ENCODE measurements at places on chromosomes 4 and X. TPM values are rescaled to one million over a fixed set of nuclear protein-coding genes. Genes with fewer than 3 reads are reported as not detected.

Gene CLDN2
- polyA plus RNA-seq, result 6.5 TPM

Gene CXorf51B
- polyA plus RNA-seq, result 100 TPM

Gene PABPC4L
- polyA plus RNA-seq, result 0.75 TPM

DNA sequence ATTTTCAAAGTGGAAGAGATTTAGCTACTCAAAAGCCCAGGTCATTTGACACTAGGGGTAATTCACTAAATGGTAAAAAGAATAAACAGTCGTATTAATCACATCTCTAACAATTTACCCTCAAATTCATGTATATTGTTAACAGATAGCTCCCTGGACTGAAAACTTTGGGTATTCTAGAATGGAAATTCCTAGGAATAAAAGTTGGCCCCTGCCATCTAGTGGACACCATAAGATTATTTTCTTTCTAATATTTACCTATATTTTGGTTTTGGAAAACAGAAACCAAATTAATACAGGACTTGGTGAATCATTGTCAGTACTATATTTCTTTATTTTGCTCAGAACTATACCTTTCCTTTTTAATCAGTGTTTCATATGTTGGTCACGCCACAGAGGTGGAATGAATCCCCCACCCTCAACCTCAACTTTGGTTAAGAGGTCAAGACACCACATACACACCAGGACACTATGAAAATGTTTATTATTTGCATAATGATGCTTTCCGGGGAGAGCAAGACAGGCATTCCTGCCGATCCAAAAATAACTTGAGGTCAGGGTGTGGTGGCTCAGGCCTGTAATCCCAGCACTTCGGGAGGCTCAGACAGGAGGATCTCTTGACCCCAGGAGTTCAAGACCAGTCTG lies 96.2 kb upstream of the APOOL start:
- no peak for DNase-seq

DNA sequence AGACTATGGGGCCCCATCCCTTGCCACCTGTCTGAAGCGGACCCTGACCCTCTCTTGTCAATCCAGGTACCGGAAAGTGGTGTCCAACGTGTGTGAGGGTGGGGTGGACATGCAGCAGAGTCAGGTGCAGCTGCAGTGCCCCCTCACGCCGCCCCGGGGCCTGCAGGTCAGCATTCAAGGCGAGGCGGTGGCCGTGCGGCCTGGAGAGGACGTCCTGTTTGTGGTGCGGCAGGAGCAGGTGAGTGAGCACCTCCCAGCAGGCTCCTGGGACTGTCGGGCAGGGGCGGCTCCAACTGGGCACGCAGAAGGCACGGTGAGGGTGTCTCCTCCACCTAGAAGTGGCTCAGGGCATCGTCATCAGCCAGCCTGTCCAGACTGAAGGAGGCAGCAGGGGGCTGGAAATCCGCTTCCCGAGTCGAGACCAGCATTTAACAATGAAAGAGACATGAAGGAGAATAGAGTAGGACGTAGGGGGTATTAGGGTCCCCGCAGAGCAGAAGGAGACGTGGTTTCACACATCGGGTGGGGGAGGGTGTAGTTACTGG lies 221.6 kb downstream of the AFAP1 start:
- no peak for DNase-seq

GRCh38 chrX:110056419-110056818 lies 53.5 kb downstream of the TMEM164 start:
- no peak for DNase-seq

GRCh38 chr4:95638920-95639501 lies 90.2 kb upstream of the UNC5C start:
- DNase-seq, result peak; percentile 69

GRCh38 chrX:134512566-134512965 lies 52.6 kb downstream of the HPRT1 start:
- DNase-seq, result no peak

DNA sequence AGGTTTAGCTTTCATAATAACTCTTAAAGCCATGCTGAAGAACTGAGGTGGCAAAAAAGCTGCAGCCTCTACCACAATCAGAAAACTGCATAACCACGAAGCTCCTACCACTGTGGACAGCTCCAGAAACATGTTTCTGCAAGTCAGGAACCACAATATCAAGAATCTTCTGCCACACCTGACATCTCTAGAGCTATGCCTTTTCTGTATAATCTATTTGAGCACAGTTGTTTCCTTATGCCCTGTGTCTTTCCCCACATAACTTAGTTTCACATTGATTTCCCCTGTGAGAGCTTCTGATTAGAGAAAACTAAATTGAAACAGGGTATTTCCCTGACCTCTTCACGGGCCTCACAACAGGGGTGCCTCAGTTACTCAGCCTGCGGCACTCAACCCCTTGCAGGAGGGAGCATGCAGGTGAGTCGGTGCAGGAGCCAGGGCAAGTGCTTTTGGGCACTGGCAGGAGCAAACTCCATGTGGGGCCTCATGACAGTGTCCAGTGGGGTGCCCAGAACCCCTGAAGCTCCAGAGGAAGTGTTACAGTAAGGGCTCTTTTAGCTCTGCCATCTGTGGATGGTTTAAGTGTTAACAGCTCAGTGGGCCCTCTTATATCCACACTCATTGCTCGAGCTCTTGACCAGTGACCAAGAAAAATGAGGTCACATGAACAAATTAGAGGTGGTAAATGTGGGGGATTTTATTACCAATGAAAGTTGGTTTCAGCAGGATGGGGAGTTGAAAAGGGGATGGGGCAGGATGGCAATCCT lies 132.8 kb upstream of the BMP3 start:
- DNase-seq, result no peak
